ENCODE measurements at places on chromosomes 5 and 9.

- DNase-seq = no peak
Measured at GRCh38 chr9:20363233-20363632, 259.1 kb downstream of the MLLT3 start.

GRCh38 chr5:6567835-6568234, 65.0 kb downstream of the NSUN2 start:
- no peak for DNase-seq

GRCh38 chr9:113872485-113873143, 3.5 kb upstream of the ZNF618 start:
- DNase-seq = no peak

DNA sequence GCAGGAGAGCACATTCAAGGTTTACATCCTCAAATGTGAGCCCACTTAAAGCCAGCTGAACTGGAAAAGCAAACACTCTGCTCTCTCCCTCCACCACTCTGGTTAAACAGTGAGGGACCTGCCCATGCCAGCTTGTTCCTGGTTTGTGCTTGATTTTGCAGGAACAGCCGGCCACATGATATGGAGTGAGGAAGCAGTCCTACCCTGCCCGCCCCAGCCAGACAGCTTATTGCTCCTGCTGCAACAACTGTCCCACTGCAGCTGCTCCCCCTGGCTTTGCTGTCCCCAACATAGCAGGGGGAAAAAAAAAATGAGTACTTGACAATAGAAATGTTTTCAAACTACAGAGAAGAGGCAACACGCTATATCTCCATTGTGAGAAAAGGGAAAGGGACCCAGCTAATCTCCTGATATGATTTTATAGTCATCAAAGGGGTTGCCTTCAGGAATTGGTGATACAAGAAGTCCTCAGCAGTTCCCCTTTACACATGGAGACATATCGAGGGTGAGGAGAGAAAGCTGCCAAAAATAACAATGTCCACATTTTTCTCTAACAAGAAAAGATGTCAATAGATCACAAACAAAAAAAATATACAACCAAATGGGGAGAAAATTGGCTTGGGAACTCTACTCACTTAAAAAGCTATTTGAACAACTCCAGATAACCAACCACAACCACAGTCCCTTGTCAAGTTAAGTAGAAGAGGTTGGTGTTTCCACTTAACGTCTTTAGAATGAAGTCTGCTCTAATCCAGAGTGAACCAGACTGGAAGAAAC, 4.6 kb downstream of the MYO10 start:
- DNase-seq = no peak

- no peak for DNase-seq
Measured at GRCh38 chr9:34555002-34555348, 32.2 kb upstream of the ENHO start.

DNA sequence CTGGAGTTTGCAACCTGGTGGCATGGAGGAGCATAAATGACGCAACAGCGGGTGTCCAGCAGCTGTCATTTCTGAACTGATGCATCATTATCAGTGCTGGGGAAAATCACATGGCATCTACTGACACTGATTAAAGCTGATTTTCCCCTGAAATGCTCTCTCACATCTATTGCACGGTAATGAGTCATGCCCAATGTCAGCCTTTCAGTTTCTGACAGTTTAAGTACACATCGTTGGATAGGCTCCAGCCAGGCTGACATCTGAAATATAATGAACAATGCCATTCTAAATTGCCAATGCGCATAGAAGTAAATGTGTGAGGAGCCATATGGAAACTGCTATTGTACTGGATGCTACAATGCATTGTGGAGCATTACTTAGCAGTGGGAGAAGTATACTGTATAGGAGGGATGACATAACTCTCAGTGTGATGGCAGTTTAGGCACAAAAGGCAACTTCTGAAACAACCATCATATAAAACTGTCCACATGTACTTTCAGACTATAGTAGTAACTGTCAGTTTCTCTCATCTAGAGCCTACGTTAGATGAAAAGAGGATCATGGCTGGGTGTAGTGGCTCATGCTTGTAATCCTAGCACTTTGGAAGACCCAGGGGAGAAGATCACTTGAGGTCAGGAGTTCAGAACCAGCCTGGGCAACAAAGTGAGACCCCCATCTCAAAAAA, 389.3 kb upstream of the DMAC1 start:
- DNase-seq = no peak

DNA sequence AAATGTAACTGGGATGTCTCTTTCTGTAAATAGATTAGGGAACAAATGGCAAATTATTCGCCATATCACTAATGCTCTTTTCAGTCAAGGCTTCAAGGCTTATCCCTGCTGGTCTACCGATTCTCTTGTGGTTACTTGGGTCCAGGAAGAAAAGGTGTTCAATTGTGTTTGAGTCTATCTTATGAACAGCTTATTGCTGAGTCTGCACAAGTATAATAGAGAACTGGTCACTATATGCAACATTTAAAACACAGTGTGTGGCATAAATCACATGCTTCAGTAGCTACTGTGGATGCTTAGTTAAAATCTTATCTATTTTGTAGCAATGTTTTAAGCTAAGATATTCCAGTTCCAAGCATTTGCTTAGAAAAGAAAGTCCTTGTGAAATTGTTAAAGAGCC, 274.2 kb upstream of the FAM174A start:
- DNase-seq = no peak

Measured in stimulated activated CD4-positive, alpha-beta T cell treated with anti-CD3 and anti-CD28 coated beads, Interleukin-1b, Interleukin-23, amount 100 ng/mL, for 1 hour (primary cell).